ENCODE measurements at places on chromosomes 7 and 10.

GRCh38 chr10:31294558-31294957, 24.5 kb upstream of the ZEB1 start:
- no peak for DNase-seq

- DNase-seq = no peak
Observed at GRCh38 chr7:91165006-91165845, 99.0 kb upstream of the FZD1 start.

DNA sequence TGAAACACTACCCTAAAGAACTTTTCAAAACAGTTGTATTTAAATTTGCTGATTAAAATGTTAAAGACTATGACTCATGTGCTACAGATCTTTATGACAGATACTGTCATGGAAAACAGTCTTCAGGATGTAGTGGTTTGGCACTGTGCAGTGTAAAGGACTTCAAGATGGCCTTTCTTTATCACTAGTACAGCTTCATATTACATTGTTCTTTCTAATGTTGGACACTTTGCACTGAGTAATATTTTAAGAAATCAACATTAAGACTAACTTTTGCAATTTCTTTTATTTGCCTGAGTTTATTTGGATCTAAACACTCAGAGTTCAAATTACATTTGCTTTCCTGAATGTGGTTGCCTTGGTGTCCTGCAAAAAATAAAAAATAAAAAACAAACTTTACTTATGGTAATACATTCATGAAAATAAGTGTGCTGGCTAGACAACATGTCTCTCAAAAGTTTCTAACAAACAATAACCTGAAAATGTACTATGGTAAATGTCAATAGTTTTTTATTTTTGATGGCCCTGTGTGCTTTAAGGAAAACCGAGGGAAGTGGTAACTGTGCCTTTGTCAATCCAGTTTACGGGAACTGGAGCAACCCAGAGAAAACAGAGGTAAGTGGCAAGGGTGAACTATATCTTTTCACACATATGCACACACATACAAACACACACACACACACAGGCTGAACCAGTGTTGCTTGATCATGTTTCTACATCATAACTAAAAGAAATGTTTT, 85.9 kb upstream of the PLXDC2 start:
- no peak for DNase-seq

DNA sequence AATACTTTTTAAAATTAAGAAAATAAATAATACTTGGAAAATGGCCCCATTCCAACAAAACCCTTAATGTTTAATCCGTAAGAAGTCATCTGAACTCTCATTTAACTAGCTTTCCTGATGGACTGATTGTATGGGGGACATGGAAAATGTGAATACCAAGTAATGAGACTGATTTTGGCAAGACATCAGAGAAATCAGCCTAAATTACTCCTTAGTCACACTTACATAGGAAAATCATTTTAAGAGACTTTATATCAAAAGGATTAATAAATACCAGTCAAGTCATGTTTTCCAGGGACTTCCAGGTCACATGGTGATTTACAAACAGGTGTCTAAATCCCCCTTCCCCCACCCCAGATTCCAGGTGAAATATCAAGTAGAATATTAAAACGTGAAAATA, 58.2 kb downstream of the GRM8 start:
- DNase-seq = no peak

DNA sequence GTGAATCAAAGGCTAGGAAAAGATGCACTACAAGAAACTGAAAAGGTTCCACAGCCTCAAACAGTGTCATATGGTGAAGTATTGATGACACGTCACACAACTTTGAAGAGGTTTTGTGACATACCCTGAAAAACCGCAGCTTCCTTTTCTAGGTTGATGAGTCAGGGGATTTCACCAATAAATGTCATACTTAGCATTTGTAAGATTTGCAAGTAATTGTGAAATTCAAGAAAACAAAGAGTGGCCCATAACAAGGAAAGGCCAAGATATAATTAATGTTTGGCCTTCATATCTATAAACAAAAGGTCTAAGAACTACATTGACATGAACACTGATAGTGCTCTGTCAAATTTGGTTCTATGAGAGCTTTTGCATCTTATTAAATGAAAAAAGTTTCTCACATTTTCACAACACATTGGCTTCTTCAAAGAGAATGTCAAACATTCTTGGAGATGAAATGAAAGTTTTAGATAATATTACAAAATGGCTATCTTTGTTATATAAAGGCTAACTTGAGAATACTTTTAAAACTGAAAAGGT, 62.0 kb upstream of the NAMPT start:
- no peak for DNase-seq

DNA sequence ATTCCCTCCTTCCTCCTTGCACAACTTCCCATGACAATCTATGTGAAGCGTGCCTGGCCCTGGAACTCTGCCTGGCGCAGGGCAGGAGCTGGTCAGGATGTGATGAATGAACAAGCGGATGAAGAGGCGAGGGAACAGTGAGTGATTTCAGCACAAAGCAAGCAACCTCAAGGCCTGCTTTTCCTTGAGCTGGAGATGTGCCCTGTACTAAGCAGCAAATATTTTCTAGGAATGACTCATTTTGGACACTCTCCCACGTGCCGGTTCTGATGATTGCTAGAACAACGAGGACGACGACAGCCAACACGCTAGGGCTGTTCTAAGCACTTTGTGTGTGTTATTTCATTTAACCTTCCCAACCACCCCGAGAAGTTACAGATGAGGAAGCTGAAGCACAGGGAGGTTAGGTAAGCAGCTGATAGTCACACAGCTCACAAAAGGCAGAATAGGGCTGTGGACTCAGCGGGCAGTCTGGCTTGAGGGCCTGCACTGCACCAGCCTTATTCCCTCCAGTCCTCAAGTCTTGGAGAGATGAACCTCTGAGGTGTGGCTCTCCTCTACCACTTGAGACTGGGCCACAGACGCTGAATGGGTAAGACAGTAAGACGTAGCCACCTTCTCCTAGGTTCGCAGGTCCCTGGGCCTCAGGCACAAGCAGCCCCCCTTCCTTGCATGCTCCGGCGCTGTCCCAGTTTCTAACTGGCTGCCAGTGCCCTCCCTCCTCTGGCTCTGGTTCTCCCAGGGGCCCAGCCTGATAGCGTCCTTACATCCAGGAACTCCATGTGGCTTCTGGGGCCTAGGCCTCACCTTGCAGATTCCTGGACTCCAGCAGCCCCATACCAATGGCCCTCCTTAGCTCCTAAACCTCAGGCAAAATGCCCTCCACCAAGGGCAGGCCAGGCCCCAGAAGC, 59.0 kb downstream of the YKT6 start:
- DNase-seq = no peak

GRCh38 chr10:72742797-72743196, 50.9 kb downstream of the MCU start:
- no peak for DNase-seq

DNA sequence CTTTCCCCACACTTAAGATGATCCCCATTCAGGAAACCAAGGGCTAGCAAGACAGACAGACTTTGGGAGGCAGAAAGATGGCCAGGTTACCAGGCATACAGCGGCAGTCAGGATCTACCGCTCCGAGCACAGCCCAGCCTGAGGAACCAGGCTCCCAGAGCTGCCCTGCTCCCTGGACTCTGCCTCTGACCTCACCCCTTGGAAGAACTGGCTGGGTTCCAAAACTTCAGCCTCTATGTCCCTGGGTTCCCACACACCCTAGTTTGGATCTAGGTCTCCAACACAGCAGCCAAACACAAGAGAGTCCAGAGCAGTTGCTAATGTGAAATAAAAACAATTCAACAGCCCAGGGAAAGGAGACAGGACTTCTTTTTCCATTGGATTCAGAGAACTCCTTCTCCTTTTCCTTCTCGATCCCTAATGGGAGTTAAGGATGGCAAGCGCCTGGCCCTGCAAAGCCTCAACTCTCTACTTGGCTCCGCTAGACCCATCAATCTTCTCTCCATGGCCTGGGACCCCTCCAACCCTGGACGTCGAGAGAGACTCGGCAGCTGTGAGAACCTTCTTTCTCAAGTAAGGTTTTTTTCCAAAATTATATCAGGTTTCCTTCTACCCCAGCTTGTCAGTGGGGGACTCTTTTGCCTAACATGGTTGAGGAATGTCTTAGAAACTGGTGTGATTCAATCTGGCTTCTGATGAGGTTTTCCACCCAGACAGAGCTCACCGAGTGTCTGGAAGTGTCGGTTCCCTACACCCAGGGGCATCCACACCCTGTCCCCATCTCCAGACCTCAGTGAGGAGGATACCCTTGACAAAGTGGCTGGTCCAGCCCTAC, 219.6 kb downstream of the KCNMA1 start:
- DNase-seq = no peak

- no peak for DNase-seq
Observed at GRCh38 chr7:36217961-36218284, 64.9 kb downstream of the EEPD1 start.

DNA sequence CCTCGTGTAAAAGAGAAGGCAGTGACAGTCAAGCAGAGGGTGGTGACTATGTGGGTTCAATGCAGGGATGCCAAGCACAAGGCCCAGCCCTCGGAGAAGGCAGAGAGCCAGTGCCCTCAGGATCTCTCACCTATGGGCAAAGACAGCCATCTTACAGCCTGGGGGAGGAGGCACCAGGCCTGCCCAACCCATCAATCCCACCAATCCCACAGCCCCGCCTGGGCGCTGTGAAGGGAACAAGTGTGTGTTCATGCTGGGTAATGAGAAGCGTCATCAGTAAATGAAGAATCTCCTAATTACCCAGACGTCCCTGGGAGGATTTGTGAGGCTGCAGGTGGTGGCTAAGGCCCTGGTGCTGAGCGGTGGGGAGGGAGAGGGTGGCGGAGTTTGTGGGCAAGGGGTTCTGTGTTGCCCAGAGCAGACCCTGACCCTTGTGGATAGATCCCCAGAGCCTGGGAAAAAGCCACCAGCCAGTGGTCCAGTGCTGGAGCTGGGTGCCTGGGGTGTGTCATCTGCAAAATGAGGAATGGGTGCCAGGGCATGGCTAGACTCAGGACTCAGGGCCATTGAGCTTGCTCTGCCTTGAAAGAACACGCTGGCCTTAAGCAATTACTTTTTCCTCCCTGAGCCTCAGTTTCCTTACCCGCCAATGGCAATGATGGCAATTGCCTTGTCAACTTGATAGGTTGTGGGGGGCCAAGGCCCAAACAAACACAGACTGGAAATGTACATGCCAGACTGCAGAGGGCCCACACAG, 128.1 kb upstream of the UNC5B start:
- no peak for DNase-seq

- no peak for DNase-seq
Observed at GRCh38 chr7:105838627-105839231, 37.7 kb downstream of the ATXN7L1 start.

- peak; percentile 50 for DNase-seq
Observed at GRCh38 chr7:76318488-76319353, 16.2 kb downstream of the HSPB1 start.

DNA sequence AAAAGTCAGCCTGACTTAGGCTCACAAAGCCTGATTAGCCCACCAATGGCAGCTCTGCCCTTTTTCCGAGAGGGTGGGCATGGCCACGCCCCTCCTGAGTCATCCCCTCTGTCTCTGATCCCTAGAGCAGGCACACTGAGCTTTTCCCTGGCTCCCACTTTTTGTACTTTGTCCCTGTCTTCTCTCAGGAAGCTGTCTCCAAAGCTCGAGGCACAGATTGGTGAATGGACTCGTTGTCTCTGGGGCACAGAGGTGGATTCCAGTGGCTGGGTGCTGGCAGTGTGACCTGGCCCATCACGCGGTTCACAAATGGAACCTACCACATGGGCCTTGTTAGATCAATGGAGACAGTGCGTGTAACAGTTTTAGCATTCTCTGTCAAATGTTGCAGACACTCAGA, 313.5 kb downstream of the WDR37 start:
- DNase-seq = no peak

GRCh38 chr7:73977619-73978618, 50.1 kb upstream of the ELN start:
- no peak for DNase-seq

- no peak for DNase-seq
Observed at GRCh38 chr7:142886866-142887265, 1.3 kb upstream of the TRPV6 start.

GRCh38 chr10:120360571-120360970, 96.5 kb upstream of the PLPP4 start:
- DNase-seq = no peak

GRCh38 chr7:18045171-18045570, 17.5 kb upstream of the PRPS1L1 start:
- no peak for DNase-seq

GRCh38 chr7:55250313-55250712, 114.8 kb upstream of the LANCL2 start:
- DNase-seq = no peak

DNA sequence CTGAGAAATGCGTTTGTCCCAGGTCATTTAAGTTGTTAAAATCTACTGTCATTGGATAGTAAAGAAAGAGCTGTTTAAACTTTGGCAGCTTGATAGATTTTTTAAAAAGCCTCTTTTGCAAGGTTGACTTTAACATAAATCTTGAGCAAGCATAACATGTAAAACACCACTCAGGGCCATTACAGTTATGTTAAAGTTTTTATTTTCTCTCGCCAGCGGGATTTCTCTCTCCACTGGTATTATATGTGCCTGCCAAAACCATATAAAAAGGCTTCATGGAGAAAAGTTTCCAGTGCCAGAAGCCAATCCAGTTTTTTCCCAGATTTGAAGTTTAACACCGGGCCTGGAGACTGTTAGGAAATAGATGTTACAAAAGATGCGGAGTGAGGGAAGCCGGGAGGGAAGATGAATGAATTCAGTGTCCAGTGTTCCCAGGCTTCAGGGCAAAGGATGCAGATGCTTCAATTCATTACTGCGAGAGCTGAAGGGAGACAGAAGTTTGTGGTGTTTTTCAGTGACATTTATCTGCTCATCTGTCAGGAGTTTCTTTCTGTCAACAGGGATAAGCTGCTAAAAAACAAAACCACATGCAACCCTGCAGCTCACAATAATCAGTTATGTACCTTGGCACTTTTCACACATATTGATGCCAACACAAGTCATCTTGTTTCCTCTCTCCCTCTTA, 155.5 kb downstream of the SPAG6 start:
- no peak for DNase-seq

- DNase-seq = no peak
Observed at GRCh38 chr7:132053871-132054270, 497.4 kb upstream of the PODXL start.

- DNase-seq = no peak
Observed at GRCh38 chr7:57207836-57208235, 75.6 kb upstream of the ZNF479 start.

DNA sequence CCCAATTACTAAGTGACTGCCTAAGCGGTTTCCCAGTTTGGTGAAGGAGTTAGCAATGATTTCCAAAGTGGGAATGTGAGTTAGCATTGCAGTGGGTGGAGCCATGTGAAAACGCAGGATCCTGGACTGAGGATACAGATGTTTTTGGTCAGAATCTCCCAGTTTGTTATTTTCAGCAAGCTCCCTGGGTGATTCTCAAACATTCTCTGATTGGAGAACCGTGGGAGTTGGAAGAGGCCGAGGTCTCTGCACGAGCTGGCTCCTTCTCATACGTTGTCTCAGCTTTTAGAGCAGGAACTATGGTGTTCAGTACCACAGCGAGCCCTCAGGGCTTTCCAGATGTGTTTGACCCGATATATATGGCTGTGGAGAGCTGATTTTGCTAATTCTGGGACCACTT, 396.5 kb upstream of the NPVF start:
- no peak for DNase-seq

GRCh38 chr10:11141571-11142091, 124.0 kb downstream of the CELF2 start:
- DNase-seq = no peak

GRCh38 chr7:24701261-24702235, 55.7 kb downstream of the GSDME start:
- no peak for DNase-seq

- DNase-seq = peak; percentile 10
Observed at GRCh38 chr7:158587162-158588084, at the start of gene PTPRN2. Gene PTPRN2, minus strand, starts transcription at chr7:158587823.

GRCh38 chr10:102579328-102579727, 65.0 kb upstream of the TRIM8 start:
- no peak for DNase-seq

- no peak for DNase-seq
Observed at GRCh38 chr7:39650676-39651075, 27.3 kb downstream of the RALA start.

Measured in stimulated activated CD8-positive, alpha-beta memory T cell treated with anti-CD3 and anti-CD28 coated beads, Interleukin-7, amount 100 ng/mL, for 4 hours (primary cell).